Natural killer cell (primary cell): ENCODE measurements at places on chromosomes 6 and 20. TPM values are rescaled to one million over a fixed set of nuclear protein-coding genes. Genes with fewer than 3 reads are reported as not detected.

DNA sequence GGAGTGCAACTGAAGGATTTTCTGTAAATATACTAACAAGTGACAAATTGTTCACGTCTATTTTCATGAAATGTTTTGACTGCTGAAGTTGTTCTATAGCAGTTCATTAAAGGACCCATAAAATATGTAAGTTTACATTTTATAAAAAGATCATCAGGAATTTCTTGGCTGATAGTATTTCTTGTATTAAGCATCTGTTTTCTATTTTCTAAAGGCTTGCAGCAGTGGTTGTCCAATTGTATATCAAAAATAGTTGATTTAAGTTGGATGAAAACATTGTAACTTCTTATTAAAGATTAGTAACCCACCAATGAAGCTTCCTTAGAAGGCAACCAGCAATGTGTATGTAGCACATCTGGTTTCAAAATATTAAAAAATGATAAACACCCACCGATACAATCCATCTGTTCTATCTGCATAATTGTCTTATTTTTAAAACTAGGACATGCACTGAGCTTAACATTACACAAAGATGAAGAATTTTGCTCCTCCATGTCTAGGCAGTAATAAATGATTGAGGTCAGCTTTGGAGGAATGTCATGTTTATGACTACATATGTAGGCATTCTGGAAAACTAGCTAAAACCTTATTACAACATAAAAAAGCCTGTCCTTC, 301.3 kb upstream of the TCF21 start:
- no peak for DNase-seq

DNA sequence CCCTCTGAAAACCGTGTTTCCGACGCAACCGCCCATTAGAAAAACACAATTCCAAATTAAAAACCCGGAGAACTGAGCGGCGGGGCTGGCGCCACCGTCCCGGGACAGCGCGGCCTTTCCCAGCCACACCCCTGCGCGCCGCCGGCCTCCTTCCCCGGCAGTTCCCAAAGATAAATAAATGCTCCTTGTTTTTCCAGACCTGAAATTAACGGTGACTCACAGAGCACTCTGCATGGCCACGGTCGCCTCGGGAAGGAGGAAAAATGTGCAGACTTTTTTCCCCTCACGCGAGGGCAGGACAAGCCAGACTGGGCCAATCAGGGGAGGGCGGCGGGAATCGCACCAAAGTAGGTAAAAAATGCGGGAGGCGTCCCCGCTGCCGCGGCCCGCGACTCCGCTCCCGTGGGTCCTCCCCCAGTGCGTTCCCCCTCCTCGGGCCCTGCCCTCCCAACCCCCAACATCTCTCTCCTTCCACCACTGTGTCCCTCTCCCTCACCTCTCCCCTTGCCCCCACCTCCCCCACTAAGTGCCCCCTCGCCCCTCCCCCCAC, 828 bp upstream of the DSTN start:
- no peak for DNase-seq

- DNase-seq: no peak
These were observed 1424.8 kb upstream of the EYS start for GRCh38 chr6:67131827-67132226.

GRCh38 chr6:13515912-13516311, 28.5 kb upstream of the GFOD1 start:
- no peak for DNase-seq

GRCh38 chr20:24574797-24575196, 105.4 kb downstream of the SYNDIG1 start:
- no peak for DNase-seq

- DNase-seq: no peak
These were observed 65.9 kb downstream of the CDH22 start for GRCh38 chr20:46242390-46242789.

The GRM1 gene
- total RNA-seq: not detected

The PCK1 gene
- total RNA-seq: not detected

The BFSP1 gene
- 3.7 TPM for total RNA-seq
